ENCODE measurements at places on chromosomes 11 and 22.

DNA sequence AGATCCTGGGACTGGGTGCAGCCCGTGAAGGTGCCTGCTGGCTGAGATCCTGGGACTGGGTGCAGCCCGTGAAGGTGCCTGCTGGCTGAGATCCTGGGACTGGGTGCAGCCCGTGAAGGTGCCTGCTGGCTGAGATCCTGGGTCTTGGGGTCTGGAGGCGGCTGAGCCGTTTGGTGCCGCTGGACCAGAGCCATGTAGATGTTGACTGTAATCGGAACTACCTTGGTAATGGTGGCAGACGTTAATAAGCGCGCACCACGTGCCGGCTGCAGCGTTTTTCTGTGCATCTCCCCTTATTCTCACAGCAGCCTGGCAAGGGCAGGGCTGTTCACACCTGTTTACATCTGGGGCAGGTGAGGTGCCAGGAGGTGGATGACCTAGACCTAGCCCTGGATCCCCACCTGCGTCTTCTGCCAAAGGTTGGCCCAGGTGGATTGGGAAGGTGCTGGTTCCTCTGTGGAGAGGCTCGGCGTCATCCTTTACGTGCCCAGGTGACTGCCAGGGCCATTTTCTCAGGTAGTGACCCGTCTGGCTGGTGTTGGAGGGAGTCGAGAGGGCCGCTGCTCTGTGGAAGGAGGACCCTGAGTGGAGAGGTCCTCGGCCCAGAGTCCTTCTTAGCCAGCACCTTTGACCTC is 382.5 kb downstream of the TBC1D22A start:
- DNase-seq = no peak

DNA sequence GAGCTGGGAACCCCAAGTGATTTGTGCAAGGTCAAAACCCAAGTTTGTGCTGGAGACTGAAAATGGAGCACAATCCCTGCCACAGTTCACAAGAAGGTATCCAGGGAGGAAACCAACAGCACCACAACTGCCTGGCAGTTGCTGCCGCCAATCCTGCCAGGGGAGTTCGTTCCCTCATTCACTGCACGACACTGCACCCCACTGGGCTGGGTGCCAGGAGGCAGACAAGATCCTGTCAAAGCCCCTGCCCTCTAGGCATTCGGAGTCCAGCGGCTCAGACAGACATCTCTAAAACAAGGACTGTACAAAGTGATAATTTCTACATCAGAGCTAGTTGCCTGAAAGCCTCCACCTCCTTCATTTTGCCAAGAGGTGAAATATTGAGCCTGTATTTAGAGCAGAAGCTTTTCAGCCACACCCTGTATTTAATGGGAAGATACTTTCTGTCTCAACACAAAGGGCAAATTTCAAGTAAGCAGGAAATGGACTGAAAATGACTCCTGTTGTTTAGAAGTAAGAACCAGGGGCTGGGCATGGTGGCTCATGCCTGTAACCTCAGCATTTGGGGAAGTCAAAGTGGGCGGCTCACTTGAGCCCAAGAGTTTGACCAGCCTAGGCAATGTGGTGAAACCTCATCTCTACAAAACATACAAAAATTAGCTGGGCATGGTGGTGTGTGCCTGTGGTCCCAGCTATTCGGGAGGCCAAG is 277.4 kb upstream of the NARS2 start:
- DNase-seq = no peak

GRCh38 chr11:826836-827145 is 928 bp upstream of the CRACR2B start:
- no peak for DNase-seq

- no peak for DNase-seq
Measured at GRCh38 chr22:23503142-23503541, 76.9 kb downstream of the IGLL1 start.

DNA sequence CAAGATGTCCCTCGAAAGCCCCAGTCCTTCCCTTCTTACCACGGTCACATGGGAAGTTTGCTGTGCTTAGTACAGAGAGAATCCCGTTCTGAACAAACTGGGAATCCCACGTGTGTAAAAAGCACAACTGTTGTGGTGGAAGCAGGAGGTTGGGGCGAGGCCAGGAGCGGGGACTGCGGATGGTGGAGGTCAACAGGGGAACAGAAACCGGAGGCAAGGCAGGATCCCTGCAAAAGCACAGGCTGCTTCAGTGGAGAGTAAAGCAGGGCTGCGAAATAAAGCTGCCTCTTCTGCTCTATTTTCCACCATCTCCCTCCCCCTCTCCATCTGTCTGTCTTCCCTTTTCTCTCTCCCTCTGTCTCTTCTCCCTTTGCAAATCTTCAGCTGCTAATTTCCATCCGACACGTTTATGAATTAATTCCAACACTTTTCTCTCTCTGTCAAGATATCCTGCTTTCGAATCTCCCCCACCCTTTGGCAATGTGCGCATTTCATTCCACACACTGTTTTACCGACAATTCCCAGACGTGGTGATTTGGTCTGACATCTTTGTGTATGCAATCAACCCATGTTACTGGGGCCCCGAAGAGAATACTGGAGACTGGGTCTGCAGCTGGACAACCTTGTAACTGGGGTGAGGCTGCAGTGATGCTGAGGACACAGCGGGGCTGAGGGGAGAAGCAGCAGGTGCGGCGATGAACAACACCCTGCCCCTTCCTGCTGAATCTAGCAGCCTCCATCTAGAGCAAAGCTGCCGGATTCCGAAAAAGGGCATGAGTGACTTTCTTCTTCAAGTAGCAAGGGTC is 571.8 kb downstream of the OPCML start:
- no peak for DNase-seq

- no peak for DNase-seq
Measured at GRCh38 chr11:118380571-118380970, 20.8 kb upstream of the ATP5MG start.

DNA sequence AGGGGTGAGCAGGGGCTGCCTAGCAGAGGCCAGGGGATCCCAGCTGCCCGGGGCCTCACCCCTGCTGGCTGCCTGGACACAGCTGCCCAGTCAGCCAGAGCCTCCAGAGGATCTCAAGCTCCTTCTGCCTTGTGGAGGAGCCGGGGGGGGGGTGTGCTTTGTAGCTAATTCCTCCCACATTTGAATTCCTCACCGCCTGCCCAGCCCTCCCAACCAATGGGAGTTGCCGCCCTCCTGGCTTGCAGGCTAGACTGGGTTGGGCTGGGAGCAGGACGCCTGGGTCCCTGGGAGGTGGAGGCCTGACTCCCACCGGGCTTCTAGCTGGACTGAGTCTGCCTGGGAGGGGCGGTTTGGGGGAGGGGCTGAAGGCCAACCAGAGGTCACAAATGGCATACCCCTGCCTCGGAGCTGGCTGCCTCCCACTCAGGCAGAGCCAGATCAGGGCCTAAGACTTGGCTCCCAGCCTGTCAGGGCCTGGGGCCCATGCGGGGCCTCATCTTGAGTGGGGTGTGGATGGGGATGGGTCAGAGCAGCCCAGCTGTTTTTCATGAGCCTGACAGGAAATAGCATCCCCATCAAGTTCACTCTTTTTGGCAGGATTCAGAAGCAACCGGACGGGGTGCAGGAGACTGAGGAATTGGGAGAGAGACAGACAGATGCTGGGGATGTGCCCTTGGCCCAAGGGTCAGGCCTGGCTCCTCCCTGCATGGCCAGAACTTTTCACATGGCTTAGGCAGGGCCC is 29.2 kb upstream of the PDE2A start:
- no peak for DNase-seq

DNA sequence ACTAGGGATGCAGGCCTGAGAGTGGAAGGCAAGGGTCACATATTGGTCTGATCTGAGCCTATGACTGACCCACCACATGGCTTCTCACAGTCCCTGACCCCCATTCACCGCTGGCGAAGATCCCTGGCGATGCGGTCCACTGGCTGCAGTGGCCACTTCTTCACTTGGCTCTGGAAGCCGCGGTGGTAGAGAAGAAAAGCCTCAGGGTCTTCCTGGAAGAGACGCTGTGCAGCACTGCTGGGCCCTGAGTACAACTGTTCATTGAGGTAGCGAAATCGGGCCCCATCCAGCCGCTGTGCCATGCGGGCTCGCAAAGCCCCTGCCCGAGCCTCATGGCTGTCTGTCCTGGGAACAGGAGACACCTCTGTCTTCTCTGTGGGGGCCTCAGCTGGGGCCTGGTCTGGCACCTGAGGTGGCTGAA is 2.4 kb downstream of the RRP8 start:
- no peak for DNase-seq

DNA sequence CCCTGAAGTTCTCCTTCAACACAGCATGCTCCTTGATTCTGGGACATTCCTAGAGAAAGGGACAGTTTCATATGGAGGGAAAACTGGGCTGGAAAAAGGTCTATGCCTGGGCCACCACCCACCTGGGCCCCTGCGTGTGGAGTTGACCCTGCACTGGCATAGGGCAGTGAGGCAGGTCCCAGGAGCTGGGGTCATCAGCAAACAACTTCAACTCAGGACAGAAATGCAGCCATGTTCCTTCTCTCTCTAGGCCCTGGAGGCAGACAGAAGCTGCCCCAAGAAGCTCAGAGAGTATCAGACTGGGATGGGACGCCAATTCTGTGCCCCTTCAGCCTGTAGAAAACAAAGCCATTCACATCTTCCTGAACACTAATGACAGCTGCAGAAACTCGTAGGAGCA is 34.9 kb downstream of the RTL6 start:
- no peak for DNase-seq

- DNase-seq = no peak
Measured at GRCh38 chr22:26931471-26931870, 274.1 kb downstream of the MIAT start.

DNA sequence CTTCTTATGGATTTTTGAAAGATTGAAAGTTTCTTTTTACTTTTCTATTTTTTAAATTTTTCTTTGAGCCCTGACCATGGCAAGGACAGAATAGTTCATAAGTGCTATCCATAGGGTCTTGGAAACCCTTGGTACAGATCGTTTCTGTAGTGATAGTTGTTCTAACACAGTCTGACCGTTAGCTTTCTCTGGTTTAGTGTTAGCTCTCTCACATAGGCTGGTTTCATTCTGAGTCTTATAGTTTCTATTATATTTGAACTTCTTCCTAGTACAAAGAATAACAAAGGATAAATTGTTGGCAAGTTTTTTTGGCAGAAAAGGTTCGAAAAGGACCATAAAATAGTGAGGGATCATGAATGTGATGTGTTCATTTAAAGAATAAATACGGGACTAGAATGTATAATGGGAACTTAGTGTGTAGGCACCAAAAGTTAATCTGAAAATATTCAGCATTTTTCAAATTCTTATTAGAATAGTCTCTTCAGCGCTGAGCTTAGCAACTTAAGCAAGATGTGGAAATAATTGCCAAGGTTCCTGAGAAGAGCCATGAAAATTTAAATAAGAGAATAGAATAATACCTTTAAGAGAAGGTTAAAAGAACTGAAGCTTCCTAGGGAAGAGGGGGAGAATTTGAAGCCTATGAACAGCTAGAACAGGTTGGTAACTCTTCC is 24.1 kb downstream of the FDX1 start:
- DNase-seq = no peak

DNA sequence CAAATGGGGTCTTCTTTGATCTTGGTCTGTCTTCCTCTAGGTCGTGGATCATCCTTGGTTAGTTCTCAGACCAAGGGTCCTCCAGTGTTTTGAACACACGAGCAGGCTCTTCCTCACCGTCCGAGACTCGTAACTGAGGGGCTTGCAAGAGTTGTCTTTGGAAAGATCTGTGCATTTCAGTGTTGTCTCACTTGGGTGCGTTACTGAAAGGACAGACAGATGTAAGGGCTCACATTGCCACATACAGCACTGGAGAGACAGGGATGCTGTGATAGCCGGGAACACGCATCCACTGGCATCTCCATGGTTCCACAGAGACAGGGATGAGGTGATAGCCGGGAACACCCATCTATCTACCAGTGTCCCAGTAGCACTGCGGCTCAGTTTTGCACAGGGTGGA is 15.7 kb downstream of the GLB1L2 start:
- DNase-seq = no peak

- no peak for DNase-seq
Measured at GRCh38 chr22:49958931-49959781, 1.4 kb upstream of the PIM3 start.

GRCh38 chr11:132114185-132114584 is 743.8 kb downstream of the NTM start:
- DNase-seq = no peak

DNA sequence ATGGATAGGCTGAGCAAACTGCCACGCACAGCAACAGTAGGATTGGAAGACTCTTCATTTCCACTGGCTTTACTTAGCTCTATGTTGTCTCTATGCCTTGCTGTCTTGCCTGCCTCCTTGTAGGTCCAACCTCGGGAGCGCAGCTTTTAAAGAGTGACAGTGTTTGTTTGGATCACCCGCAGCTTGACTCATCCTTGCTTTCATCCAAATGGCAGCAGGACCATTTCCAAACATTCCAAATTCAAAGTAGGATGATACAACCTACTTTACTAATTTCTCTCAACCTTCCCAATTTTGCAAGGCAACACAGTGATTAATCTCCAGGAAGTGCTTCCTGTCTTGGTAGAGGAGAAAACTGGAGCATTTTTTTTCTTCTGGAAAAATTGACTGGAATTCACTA is at the start of gene MMP3:
Gene MMP3 (minus strand): TSS at position 121 of the 400 bp plus-strand sequence. CDS start 63 bp downstream, at position 58.
- DNase-seq = no peak

- no peak for DNase-seq
Measured at GRCh38 chr11:129434641-129435498, 59.2 kb downstream of the BARX2 start.

DNA sequence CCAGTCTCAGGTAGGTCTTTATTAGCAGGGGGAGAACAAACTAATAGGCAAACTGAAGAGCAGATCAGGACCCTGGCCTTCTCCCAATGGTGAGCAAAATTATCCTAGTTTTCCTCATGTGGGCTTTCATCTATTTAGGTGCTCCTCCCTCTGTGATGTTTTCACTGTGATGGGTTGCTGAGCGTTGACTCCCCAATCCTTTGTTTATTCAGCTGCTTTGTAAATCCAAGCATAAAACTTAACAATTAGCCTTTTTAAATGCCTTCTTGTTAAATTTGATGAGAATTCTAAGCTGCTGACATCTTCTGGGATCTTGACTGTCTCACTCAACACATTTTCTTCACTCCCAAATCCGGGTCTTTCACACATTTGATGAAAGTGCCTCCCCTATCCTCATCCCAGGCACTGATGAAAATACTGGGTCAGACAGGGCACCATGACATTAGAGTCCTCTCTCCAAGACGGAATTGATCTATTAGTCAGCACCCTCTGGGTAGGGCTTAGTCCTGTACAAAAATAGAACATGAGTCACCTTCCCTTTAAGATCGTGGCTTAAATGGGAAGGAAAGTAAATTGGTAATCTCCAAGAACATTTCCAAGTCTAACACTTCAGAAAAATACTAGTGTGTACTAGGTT is 199.3 kb upstream of the ISX start:
- DNase-seq = no peak

GRCh38 chr11:61541598-61541997 is 33.0 kb downstream of the LRRC10B start:
- no peak for DNase-seq
